ENCODE measurements at places on chromosomes 3 and 15.

DNA sequence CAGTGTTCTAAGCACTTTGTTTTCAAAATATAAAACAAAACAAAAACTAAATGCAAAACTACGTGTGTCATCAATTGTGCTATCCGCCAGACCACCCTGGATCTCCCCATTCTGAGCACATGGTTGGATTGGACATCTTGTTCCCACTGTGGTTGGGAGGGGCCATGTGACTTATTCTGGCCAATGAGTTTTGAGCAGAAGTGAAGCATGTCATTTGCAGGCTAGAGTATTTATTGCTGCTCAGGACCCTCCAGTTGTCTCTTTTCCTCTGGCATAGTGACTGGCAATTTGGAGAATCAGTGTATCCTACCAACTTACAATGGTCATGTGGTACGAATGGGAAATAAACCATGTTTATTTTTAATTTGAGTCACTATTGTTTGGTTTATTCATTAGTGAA lies 70.2 kb upstream of the ST8SIA2 start:
- no peak for DNase-seq

DNA sequence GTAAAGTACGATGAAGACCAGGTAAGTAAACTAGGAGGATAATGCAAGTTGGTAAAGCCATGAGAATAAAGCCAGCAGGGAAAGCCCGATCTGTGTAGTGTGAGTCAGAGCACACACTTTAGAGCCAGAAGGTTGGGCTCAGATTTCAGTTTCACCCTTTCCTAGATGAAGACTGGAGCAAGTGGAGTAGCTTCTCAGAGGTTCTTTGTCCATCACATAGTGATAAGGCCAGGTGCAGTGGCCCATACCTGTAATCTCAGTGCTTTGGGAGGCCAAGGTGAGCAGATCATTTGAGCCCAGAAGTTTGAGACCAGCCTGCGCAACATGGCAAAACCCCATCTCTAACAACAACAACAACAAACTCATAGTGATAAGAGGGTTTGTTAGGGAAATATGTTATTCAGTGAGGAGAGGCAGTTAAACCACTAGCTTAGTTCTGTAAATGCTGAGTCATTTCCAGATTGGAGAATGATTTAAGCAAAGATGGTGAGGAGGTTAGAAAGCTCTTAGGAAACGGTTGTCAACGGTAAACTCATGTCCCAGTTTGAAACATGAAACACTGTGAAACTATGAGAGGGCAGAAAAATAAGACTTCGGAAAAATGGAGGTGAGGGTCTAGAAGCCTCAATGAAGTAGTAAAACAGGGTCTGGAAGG lies 39.0 kb downstream of the IL12A start:
- DNase-seq = no peak

DNA sequence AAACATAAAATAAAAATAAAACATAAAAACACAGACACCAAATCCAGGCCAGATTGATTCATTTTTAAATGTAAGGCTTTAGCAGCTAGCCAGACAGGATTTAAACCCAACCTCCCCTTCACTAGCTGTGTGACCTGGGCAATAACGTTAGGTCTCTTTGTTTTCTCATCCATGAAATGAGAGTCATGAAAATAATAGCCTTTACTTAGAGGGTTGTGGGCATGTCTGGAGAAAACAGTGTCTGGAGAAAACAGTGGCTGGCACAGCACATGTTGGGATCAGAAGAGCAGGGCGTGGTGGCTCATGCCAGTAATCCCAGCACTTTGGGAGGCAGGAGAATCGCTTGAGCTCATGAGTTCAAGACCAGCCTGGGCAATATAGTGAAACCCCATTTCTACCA lies 1.9 kb upstream of the DPPA4 start:
- no peak for DNase-seq

DNA sequence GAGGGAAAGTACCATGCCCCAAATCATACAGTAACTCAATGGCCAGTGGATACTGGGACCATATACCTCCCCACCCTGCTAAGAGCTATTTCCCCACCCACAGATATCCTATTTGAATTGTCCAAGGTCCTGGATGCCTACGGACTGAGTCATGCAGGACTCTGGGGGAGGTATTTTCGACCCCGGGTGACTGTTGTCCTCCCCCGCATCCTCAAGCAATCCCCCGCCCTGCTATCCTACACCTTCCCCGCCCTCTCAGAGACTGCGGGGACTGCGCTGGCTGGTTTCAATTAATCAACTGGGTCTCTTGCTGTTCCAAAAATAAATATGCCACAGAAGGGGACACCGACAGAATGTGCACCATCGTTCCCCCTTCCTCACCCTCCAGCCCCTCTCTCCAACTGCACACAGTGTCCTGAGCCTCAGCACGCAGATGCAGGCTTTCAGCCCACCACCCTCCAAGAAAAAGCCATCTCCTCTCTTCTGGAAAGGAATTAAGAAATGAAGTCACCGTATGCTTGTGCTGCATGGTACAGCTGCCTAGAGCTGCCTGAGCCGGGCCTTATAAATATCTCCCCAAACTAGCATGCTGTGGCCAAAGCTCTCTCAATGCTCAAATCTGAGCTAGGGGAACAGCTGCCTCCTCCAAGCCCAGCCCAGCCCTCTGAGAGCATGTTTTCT lies 8.1 kb downstream of the CAV3 start:
- DNase-seq = no peak

- DNase-seq = peak; percentile 85
Measured at GRCh38 chr15:96330450-96331143, at the start of gene NR2F2. Gene NR2F2 (plus strand): TSS chr15:96330700. CDS start chr15:96332106, 1,406 bp downstream.

DNA sequence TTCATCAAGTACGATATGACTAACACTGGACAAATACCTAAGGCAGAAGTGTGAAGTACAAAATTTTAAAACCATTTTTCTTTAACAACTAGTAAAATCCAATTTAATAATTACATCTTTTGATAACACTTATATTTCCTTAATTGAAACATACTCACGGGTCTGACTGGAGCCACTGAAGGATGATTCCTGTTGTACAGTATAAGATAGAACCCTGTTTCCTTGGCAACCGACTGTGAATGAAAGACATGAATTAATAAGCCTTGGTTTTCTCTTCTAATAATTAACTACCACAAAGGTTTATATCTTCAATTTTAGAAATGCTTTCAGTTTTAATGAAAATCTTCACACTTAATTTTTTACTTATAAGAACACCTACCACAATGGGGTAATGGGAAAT lies 19.4 kb downstream of the DHX36 start:
- DNase-seq = no peak

- no peak for DNase-seq
Measured at GRCh38 chr3:21117370-21117769, 633.6 kb downstream of the ZNF385D start.

- no peak for DNase-seq
Measured at GRCh38 chr3:1583044-1583443, 490.2 kb downstream of the CNTN6 start.

- DNase-seq = no peak
Measured at GRCh38 chr3:114299941-114300624, 6.3 kb downstream of the TIGIT start.

GRCh38 chr3:184078851-184079250 lies 18.0 kb upstream of the HTR3E start:
- DNase-seq = no peak

DNA sequence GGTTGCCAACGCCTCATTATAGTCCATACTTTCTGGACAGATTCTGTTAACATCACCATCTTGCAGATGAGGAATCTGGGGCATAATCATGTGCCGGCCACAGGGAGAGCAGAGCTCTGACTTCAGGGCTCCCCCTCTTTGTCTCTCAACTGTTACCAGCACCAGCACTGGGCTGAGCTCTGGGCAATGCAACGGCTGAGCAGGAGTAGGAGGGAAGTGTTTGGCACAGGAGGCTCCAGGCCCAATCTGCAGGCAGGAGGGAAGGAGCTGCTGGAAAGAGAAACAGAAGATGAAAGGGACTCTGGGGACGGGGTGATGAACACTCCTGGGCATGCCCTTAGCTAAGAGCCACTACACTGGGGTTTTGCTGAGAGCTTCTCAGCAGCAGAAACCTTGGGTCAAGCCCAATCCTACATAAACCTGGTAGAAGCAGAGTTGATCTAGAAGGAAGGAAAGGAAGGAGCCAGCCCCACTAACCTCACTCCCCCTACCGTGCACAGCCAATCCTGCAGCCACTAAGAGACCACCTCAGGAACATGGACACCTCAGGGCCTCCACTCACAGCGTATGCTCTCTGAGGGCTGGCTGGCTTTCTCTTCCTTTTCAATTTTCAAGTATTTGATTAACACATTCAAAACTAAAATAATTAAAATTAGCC lies 73.1 kb upstream of the SPATA12 start:
- no peak for DNase-seq

GRCh38 chr15:75844629-75845335 lies 1.5 kb downstream of the UBE2Q2 start:
- no peak for DNase-seq

GRCh38 chr15:101563176-101563796 lies 73.8 kb upstream of the PCSK6 start:
- no peak for DNase-seq

- DNase-seq = no peak
Measured at GRCh38 chr15:96657096-96657495, 326.6 kb downstream of the NR2F2 start.

GRCh38 chr3:128438488-128439072 lies 28.1 kb downstream of the DNAJB8 start:
- no peak for DNase-seq

DNA sequence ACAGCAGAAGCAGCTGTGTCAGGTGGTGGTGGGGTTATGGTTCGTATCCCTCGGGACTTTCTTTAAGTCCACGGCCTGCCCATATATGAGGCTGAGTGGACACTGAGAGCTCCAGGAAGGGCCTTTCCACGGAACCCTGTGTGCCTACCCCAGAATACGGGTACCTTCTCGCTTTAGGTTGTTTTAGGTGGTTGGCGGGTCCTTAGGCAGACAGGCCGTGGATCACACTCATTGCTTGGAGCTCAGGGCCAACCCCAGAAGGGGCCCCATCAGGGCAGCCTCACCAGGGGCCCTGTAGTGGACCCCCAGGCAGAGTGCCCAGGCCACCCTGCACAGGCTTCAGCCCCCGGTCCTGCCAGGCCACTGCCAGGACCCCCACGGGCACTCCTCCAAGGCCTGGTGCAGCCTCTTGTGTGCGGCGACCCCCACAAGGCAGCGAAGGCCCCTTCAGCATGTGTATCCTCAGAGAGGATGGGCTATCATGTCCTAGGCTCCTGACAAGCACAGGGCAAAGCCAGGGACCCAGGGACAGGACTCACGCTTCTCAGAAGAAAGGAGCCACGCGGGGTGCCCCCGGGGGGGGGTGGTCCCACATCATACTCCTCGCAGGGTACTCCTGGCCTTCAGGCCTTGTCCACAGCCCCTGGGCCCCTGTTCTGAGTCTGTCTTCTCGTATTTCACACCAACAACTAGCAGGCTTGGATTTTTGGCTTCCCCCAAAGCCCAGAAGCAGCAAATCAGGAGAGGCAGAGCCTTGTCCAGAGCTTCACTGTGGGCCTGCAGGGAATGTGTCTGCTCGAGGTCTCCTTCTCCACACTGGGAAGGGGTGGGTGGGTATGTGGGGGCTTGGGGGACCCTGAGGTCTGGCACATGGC lies 93.4 kb downstream of the LRRK1 start:
- DNase-seq = no peak

- no peak for DNase-seq
Measured at GRCh38 chr15:66164788-66165187, 88.8 kb downstream of the MEGF11 start.

GRCh38 chr3:197331131-197331530 lies 32.7 kb upstream of the DLG1 start:
- DNase-seq = no peak

- no peak for DNase-seq
Measured at GRCh38 chr15:35005933-35006332, 17.8 kb upstream of the ZNF770 start.

- DNase-seq = no peak
Measured at GRCh38 chr3:185103359-185104127, 49.3 kb downstream of the C3orf70 start.

DNA sequence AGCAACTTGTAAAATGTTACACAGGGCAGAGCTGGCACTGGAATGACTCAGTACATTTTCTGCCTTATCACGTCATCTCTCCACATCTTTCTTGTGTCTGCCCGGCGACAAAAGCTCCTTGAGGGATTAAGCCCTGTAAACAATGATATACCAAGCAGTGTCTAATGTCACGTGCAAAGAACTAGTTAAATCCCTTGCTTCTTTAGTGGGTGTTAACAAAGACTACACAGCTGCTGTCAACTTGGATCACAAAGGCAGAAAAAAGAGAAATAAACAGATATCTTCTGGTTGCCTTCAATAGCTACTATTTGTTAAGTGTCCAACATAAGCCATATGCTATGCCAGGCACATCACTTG lies 48.1 kb upstream of the FRMD4B start:
- DNase-seq = no peak

GRCh38 chr3:131543714-131544113 lies 40.9 kb upstream of the MRPL3 start:
- no peak for DNase-seq

DNA sequence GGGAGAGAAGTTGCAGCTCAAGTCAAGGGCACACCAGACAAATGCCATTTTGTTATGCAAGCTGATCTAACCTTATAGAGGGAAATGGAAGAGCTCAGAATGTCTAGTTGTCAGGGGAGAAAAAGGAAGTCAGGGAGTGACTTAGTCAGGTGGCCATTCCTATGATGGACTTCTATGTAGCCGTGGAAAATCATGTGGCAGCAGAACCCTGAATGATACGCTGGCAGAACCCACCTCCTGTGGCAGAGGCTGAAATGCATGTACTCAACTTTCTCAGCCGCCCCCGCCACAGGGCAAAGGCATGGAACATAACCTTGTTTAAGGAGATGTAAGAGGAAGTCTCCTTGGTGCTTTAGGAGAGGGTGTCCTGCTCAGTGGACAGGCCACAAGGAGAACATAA lies 37.7 kb upstream of the PARL start:
- DNase-seq = no peak

- DNase-seq = no peak
Measured at GRCh38 chr3:108300103-108300849, 3.9 kb downstream of the HHLA2 start.

- no peak for DNase-seq
Measured at GRCh38 chr15:99101501-99101900, 3.4 kb upstream of the SYNM start.

GRCh38 chr15:99253381-99254090 lies 2.3 kb downstream of the LRRC28 start:
- DNase-seq = no peak

- no peak for DNase-seq
Measured at GRCh38 chr3:142088522-142088921, 60.8 kb downstream of the TFDP2 start.

All from NCI-H1092 (cell line).